NCI-H1436 treated with DMSO at 0.1 percent for 48 hours (cell line): ENCODE measurements at places on chromosomes 12 and 14.
A peak's percentile ranks its signal among the peaks of the same experiment; 100 is the strongest.

- no peak for DNase-seq
Observed at GRCh38 chr12:82225871-82226270, 132.3 kb downstream of the CCDC59 start.

DNA sequence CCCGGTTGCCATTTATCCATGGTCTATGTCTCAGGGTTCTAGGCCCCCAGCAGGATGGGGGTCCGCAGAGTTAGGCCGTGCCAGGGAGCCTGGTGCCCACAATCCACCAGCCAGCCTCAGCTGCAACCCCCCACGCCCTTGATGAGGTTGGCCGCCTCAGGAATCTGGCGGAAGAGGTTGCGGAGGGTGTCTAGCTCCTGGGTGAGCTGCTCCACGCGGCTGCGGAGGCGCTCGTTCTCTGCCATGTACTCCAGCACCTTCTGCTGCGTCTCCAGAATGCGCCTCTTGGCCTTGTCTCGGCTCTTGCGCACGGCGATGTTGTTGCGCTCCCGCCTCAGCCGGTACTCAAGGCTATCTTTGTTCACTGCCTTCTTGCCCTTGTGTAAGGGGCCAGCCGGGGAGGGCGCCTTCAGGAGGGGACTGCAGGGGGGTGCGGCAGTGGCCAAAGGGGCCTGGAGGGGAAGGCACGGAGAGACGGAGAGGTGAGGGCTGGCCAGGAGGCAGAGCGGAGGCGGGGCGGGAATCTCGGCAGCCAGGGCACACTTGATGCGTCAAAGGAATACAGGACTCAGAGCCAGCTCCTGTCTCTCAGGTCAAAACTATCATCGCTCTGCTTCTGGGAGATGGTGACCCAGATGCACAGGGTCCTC, 1.6 kb downstream of the CEBPE start:
- no peak for DNase-seq

DNA sequence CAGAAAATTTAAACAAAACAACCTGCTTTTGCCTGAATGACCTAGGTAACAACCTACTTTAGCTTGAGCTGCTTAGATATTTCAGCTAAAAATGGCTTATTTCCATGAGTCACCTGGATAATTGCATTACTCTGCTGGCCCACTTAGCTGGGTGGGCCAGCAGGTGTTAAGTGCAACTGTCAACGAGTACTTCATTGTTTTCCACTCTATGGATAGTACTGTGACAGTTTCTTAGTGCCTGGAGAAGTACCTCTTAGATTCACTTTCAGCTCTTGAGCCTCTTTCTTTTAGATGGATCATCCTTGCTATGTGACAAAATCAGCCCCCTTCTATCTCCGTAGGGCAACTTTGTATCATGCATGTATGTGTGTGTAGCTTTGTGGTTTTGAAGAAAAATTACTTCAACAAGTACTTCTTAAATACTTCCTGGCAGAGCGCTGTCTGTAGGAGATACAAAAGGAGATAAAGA, 368.2 kb upstream of the ATP2B1 start:
- DNase-seq, result no peak

GRCh38 chr14:24234095-24235005, 1.6 kb downstream of the GMPR2 start:
- DNase-seq, result no peak

DNA sequence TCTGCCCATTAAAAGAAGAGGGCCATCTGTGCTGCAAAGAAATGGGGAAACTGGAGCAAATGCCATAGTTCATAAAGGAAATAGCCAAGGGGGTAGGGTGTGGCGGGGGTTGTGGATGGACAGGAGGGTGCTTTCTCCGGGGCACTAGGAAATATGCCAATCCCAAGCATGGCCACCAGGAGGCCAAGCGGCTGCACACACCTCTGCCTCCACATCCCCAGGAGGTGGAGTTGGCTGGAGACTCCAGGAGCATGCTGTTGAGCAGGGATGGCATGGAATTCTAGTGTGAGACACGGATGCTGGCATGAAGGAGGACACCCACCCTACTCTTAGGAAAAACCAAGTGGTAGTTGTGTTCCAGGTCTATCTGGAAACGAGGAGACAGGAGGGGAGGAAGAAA, 25.2 kb downstream of the NID2 start:
- no peak for DNase-seq

DNA sequence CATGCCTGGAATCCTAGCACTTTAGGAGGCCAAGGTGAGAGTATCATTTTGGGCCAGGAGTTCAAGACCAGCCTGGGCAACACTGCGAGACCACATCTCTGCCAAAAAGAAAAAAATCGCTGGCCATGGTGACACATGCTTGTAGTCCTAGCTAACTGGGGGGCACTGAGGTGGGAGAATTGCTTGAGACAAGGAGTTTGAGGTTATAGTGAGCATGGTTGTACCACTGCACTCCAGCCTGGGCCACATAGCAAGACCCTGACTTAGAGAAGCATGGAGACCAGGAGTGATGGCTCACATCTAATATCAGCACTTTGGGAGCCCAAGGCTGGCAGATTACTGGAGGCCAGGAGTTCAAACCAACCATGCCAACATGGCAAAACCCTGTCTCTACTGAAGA, 9.2 kb downstream of the PTGES3 start:
- DNase-seq, result no peak

DNA sequence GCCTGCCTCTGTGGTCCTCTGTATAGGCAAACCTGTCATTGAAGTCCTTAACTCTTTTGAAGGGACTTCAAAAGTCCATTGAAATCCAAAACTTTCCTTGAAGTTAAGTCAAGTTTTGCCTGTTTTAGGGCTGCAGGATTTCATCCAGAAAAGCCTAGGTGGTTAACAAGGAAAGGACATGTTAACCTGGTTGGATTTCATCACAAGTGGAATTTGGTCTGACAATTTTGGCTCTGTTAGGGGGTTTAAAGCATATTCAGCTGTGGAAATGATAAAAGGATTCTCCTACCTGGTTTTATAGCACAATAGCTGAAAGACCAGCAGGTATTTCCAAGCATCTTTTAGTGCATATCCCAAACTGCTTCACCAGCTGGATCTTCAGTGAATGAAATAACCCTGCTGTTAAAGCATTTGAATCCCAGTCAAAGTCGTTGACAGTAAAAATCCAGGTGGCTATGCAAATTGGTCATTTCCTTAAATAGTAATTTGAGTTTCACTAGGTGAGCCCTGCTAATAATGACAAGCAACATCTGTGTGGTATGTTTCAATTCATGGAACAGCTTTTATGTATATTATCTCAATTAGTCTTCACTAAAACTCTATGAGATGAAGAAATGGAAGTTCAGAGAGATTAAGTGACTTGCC, 400.5 kb downstream of the ETNK1 start:
- no peak for DNase-seq

DNA sequence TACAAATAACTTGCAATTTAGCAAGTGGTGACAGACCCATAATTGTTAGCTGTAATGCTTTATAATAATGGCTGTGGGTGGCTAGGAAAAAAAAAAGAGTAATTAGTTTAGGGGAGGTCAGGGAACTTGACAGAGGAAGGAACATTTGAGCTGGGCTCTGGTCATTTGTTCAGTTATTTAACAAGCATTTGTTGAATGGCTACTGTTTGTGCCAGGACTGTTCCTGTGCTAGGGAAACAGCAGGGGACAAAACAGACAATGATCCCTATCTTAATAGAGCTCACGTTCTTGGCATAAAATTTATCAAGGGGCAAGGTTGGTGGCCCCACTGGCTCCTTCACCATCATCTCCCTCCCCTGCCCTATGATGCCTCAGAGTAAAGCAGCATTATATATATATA, 18.5 kb downstream of the CHST11 start:
- DNase-seq, result no peak

DNA sequence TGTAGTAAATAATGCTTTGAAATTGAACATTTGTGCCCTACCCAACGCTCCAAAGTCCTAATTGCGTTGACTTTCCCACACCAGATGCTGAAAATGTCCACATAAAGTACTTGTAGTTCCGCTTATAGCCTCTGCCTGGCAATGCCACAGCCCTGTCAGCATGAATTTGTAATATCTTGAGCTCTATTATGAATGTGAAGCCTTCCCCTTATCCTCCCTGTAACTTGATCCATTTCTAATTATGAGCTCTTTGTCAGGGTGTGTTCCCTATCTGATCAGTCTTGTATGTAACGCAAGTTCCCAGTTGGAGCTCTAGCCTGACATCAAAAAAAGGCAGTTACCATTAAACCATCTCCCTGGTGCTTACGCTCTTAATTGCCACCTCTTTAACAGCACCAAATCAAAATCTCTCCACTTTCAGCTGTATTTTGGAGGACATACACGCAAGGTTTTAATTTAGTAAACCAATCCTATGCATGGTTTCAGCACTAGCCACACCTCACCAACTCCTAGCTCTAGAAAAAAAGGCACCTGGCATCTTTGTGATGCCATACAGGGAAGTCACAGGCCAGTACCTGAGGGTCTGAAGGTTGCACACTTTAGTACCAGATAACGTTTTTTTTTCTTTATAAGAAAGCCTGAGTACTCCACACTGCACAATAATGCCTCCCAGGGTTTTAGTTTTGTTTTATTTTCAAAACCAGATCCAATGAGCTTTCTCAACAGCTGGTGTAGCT, 69.3 kb downstream of the EEA1 start:
- peak; percentile 94 for DNase-seq

- no peak for DNase-seq
Observed at GRCh38 chr12:127126260-127126628, 1140.7 kb upstream of the TMEM132C start.

GRCh38 chr12:84825149-84825548, 87.5 kb downstream of the SLC6A15 start:
- no peak for DNase-seq

DNA sequence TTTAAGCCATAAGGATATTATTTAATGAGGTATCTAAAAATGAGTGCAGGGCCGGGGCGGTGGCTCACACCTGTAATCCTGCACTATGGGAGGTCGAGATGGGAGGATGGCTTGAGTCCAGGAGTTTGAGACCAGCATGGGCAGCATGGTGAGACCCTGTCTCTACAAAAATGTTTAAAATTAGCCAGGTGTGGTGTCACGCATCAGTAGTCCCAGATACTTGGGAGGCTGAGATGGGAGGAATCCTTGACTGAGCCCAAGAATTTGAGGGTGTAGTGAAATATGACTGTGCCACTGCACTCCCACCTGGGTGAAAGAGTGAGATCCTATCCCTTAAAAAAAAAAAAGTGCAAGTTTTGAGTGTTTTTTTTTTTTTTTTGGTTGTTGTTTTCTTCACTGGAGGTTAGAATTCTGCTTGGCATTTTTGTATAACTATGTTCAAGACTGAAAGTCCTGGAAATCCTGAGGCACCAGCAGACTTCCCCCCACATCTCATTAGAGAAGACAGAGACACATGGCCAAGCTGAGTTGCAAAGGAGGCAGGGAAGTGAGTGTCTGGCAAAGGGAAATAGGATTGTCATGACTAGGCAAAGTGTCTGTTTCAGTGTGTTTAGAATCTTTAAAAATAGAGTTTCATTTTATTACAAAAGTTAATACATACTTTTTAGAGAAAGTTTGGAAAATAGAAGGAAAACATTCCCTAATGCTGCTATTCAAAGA, 53.5 kb upstream of the DUSP6 start:
- no peak for DNase-seq

DNA sequence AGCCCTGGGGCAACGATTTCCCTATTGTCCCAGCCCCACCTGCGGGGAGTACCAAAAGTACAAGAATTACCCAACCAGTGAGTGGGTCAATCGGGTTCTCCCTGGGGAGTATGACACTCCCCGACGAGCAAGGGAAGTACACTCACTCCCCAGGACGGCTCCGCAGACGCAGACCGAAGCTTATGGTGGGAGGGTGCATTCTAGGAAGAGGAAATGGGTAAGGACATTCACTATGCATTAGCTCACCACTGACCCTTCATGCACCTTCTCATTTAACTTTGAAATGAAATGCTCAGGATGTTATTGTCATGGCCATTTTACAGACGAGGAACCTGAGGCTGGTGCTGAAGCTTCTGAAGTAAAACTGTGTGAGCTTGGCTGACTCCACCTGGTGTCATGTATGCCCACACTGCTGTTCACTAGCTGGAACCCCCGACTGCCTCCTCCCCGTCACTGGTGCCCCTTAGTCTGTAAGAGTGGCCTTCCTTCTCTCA, 45.8 kb upstream of the TMED10 start:
- DNase-seq, result no peak

DNA sequence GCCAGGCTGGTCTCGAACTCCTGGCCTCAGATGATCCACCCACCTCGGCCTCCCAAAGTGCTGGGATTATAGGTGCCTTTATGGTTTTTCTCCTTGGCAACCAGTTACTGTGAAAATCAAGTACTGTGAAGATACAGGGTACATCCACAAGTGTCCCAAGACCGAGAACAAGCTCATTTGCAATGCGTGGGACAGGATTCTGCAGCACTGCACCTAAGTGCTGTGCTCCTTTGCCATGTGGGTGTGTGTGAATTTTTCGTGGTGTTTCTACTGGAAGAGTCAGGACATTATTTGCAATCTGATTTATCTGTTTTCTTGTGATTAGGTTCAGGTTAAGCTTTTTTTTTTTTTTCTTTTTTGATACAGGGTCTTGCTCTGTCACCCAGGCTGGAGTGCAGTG, 7.1 kb upstream of the C14orf93 start:
- no peak for DNase-seq

GRCh38 chr12:92075425-92075914, 70.2 kb downstream of the BTG1 start:
- no peak for DNase-seq

- DNase-seq, result no peak
Observed at GRCh38 chr14:51545396-51545795, 106.3 kb upstream of the FRMD6 start.

- DNase-seq, result no peak
Observed at GRCh38 chr14:24475261-24475660, 32.7 kb upstream of the SDR39U1 start.

DNA sequence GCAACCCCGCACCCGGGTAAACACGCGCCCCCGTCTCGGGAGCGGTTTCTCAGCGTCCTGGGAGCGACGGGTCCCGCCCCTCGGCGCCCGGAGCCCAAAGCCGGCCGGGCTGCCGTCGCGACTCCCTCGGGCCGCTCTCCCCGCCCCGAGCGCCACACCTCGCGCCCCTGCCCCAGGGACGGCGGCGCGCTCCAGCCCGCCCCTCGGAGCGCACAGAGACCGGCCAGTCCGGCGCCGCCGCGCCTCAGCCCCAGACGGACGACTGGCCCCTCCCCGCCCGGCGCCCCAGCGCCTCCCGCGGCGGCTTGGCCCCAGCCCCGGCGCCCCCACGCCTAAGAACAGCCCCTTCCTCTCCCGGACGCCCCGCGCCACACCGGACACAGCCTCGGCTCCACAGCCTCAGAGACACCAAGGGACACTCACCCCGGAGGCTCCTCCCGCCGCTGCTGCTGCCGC, 411 bp downstream of the BTBD7 start:
- DNase-seq, result no peak

DNA sequence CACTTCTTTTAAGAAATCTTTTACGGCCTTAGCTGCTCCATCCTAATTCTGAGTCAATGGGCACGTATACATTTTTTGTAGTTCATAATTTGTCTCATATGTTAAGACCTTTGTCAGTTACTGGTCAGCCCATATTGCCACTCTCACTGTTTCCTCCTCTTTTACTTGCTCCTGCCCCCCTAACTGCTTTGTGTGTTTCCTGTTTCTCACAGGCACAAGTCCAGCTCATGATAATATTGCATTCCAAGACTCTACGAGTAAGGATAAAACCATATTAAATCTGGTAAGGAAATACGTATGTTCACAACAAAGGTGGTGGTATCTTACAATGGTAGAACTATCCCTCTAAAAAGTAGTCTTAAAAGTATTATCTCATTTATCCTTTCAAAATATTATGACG, 111.7 kb downstream of the DNAI7 start:
- no peak for DNase-seq

- no peak for DNase-seq
Observed at GRCh38 chr12:2904260-2904659, 13.6 kb downstream of the TULP3 start.
